HCT116 (cell line): ENCODE measurements at places on chromosomes 2 and 18. TPM values are rescaled to one million over a fixed set of nuclear protein-coding genes. Genes with fewer than 3 reads are reported as not detected.

CRYGC gene
- total RNA-seq, result not detected

DNA sequence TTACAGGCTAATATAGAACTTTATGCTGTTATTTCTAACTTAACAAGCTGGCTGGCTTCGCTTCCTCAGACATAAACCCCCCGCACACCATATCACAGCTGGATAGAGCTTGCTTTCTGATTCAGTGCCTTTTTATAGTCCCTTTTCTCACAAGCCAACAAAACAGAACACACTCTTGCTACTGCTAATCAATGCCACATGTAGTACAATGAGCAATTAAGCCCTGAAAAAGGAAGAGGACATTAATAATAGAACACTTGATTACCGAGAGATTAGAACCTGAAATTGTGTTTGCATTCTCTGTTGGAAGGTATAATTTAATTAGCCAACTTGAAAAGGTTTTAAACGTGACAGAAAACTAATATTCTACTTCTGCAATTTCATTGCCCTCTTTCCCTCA, 267.7 kb upstream of the CYRIA start:
- no peak overlapping the region for H3K27ac ChIP-seq
- no peak for DNase-seq
- no peaks in the 10 kb centered on the region for H3K4me1 ChIP-seq
- no peaks in the 10 kb centered on the region for H3K27me3 ChIP-seq

UGT1A9 gene
- total RNA-seq, result not detected

ZNF804A gene
- total RNA-seq, result 0.61 TPM

IL1F10 gene
- total RNA-seq, result not detected

AGXT gene
- 0.34 TPM for total RNA-seq
